Stimulated activated naive B cell treated with anti-CD40 and anti-IgM and Interleukin-4, amounts not matched to agents 10 μg/mL and 1 μg/mL and 100 μg/mL, for 72 hours (primary cell): ENCODE measurements at places on chromosomes 5 and 9.
A peak's percentile ranks its signal among the peaks of the same experiment; 100 is the strongest.

GRCh38 chr9:71910650-71911060, 338 bp downstream of the ABHD17B start:
- no peak for DNase-seq

DNA sequence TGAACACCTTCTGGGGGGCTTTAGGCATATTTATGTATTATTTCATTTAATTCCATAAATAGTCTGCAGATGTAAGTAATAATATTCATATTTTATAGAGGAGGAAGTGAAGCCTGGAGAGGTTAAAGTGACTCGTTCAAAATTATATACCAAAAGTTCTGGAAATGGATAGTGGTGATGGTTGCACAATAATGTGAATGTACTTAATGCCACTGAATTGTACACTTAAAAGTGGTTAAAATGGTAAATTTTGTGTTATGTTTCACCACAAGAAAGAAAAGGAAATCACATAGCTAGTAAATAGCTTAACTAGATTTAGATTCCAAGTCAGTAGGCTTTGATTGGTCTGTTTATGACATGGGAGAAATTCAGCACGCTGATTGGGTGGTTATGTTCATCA, 13.0 kb upstream of the TMEFF1 start:
- no peak for DNase-seq

DNA sequence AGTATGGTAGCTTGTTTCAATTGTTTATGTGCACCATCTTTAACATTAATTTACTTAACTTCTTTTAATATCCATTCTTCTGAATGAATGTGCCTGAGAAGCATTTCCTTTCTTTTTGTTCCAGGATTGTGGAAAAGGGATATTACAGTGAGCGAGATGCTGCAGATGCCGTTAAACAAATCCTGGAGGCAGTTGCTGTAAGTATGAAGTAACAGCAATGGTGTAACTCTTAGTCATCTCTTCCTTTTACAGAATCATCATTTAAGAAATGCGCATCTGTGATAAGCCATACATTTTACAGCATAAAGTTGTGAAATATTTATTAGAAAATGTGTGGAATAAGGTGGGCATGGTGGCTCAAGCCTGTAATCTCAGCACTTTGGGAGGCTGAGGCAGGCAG, 117.7 kb downstream of the STARD4 start:
- DNase-seq, result no peak

GRCh38 chr5:170293273-170293672, 4.3 kb downstream of the LCP2 start:
- peak; percentile 85 for DNase-seq

GRCh38 chr9:127197186-127197860, 67.3 kb upstream of the GARNL3 start:
- DNase-seq, result no peak

- DNase-seq, result no peak
Observed at GRCh38 chr9:122406070-122406890, 35.5 kb downstream of the PTGS1 start.

- DNase-seq, result no peak
Observed at GRCh38 chr5:15510831-15511230, 10.9 kb downstream of the FBXL7 start.

- DNase-seq, result no peak
Observed at GRCh38 chr5:134490925-134491271, 34.6 kb upstream of the JADE2 start.

DNA sequence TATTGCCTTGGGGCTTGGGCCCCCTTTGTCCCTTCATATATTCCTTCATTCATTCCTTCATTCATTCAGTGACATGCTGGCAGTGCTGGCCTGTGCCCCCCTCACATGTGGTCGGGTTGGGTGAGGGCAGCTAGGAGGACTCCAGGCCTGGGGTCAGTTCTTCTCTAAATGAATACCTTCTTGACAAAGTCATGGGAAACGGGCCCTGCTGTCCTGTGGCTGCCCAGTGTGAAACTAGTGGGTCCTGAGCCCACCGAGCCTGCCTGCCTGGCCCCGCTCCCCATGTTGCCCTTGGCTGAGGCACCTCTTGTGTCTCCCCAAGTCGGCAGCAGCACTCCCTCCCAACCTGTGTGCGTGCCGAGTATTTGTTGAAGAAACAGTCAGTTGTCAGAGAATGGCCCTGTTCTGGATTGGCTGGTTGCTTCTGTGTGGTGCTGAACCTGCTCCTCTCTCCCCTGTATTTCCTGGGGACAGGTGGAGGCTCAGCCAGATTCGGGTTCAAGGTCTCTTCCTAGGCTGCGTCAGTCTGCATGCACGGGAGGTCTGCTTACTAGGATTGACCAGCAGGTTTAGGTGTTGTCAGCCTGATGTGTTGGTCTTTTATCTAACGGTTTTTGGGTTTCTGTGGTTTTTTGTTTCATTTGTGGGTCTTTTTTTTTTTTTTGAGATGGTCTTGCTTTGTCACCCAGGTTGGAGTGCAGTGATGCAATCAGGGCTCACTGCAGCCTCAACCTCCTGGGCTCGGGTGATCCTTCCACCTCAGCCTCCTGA, 3.0 kb upstream of the CEL start:
- no peak for DNase-seq

GRCh38 chr9:133523106-133523505, 1.7 kb downstream of the MYMK start:
- DNase-seq, result no peak

- DNase-seq, result no peak
Observed at GRCh38 chr9:127865645-127866464, 11.4 kb upstream of the ENG start.

GRCh38 chr9:34046784-34047379, 1.8 kb downstream of the UBAP2 start:
- no peak for DNase-seq

GRCh38 chr9:135905380-135906258, 1.7 kb downstream of the CAMSAP1 start:
- no peak for DNase-seq

DNA sequence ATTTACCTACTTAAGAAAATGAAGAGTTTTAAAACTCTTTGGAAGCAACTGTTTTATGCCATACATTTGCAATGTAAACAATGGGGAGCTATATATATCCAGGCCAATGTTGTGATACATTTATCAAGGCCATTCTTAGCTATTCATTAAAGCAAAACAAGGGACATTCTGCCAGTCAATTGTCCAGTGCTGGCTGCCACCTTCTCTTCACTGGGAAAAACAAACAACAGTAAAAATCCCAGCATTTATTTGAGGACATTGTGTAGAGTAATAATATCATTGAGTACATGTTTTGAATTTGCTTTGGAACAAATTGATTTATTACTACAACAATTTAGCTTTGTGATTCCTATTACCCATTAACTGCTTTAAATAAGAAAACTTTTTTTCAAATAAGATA, 1107.4 kb downstream of the DTWD2 start:
- DNase-seq, result no peak

GRCh38 chr5:50593681-50594080, 72.8 kb upstream of the PARP8 start:
- no peak for DNase-seq
